CMK (cell line): ENCODE measurements at places on chromosomes 11 and 22.

DNA sequence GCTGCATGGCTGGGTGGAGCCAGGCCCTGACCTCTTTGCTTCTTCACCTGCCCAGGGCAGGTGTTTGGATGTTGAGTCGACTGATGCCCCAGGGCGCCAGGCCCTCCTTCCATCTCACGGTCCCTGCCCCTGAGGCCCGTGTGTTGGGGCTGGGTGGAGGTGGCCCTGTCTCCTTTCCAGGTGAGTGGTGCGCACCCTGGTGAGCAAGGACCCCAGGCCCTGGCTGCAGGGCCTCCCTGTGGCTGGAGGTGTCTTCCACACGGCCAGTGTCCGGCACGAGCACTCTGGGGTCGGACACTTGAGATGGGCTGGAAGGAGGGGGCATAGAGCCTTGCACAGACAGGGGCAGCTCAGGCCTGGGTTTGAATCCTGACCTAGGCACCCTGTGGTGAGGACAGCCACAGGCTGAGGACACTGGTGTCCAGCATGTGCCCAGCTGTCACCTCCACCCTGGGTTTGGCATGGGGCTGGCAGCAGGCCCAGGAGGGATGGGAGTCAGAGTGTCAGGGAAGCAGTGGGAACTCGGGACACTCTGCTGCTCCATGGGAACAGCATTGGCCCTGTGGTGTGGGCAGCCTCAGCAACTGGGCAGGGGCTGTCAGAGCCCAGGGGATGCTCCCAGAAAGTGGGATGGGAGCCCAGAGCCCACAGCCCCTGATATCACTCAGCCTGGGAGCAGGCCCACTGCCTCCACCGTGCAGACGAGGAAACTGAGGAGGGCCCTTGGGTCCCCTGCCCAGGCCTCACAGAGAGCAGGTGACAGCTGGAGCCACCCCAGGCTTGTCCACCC, 37.1 kb upstream of the CCDC188 start:
- no peak for DNase-seq

GRCh38 chr11:126700768-126701519, 299.6 kb downstream of the KIRREL3 start:
- DNase-seq: no peak

- no peak for DNase-seq
Measured at GRCh38 chr11:64314146-64314804, 3.1 kb downstream of the TRMT112 start.

- DNase-seq: no peak
Measured at GRCh38 chr11:23778971-23779370, 717.9 kb upstream of the LUZP2 start.

- no peak for DNase-seq
Measured at GRCh38 chr11:37942081-37942480, 1344.0 kb upstream of the RAG2 start.

GRCh38 chr11:124865902-124866851, 945 bp downstream of the ROBO3 start:
- DNase-seq: no peak

DNA sequence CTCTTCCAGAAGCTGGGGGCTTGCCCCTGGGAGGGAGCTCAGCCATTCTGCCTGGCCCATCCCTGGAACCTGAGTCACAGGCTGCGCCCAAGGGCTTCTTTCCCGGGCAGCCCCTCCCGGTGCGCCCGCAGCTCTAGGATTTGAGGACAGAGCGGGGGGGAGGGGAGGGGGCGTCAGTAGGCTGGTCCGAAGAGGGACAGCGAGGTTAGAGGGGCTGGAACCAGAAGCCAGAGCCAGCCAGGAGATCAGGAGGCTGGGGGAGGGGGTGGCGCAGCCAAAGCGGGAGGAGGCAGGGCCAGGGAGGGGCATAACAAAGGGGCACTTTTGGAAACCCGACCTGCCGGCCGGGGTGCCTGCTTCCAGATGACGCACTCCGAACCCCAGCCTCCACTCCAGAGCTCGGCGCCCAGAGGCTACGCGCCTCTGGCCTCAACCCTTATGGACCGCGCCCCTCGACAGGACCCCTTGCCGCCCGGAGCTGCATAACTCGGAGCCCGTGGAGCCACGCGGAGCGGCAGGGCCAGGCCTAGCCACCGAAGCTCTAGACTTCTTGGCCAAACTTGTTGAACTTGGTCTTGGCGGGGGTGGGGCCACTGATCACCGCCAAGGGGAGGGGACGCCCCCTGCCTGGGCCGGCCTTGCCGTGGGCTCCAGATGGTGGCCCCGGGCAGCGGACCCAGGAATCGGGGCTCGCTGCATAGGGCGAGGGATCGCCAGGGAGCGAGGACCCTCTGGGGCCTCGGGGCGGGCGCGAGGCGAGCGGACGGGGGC, 744 bp downstream of the PACSIN3 start:
- DNase-seq: no peak

GRCh38 chr11:10080138-10080537, 213.9 kb downstream of the SBF2 start:
- DNase-seq: no peak

DNA sequence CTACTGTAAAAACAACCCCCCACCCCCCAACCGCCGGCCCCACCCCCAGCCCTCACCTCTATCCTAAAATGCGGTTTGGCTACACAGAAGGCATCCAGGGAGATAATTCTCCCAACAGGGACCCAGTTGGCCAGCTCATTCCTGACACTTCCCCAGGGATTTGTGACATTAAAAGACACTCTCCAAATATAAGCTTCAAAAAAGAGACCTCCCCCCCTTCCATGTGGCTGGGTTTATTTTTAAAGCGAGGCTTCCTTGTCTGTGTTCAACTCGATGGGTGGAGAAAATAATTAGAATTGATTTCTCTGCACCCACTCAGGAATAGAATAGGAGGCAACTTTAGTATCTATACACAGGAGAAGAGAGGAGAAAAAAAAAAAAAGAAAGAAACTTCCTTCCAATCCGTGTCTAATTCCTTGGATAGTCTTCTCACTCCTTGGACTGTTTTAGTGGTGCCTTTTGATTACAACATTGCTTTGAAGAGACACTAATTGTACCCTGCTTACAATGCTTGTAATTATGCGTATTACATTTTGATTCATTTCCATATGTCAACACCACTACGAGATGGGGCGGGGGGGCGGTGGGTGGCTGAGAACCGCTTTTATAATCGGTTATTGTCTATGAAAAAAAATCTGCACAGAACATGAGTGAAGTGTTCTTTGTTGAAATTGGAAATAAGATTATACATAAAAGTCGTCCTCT, 500.4 kb downstream of the MIAT start:
- no peak for DNase-seq

DNA sequence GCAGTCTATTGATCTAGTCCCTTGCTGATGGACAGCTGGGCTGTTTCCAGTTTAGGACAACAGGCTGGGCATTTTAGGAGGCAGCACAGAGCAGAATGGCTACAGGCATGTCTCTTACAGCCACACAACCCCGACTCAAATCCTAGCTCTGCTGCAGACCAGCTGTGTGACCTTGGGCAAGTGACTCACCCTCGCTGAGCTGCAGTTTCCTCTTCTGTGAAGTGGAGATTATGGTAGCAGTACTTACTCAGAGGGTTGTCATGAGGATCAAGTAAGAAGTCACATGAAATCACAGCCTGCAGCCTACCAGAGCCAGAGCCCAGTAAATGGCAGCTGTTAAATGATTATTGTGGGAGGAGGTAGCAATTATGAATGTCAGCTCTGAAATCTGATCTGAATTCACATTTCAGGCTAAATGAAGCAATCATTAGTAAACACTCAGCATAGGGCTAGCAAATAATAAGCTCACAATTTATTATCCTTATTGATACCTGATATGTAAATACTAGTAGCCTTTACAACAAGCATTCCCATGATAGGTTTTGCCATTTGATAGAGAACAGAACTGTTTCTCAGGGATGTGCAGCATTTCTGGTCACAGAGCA, 58.9 kb downstream of the MYEOV start:
- no peak for DNase-seq

DNA sequence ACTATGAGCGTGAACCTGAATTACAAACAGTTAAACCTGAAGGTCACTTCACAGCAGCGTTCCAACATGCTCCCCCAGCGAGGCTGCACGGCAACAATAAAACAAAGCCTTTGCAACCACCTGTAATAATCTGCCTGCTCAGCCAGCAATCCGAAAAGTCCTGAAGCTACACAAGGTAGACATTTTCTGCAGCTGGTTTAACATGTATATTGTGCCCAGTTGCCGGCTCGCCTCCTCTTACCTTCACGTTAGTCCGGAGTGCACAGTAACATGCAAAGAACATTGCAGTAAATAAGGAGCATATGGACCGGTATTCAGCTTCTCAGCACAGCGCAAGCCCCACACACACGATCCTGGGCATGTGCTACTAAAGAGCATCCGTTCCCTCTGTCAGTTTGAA, 704.3 kb downstream of the DLG2 start:
- no peak for DNase-seq

GRCh38 chr22:49186762-49187161, 640.9 kb downstream of the BRD1 start:
- no peak for DNase-seq

GRCh38 chr11:61873588-61874376, 17.6 kb downstream of the FADS3 start:
- no peak for DNase-seq

GRCh38 chr11:88469561-88470225, 132.2 kb upstream of the CTSC start:
- DNase-seq: no peak

GRCh38 chr11:99260696-99261095, 239.9 kb downstream of the CNTN5 start:
- DNase-seq: no peak

GRCh38 chr11:118901494-118902335, 18.0 kb downstream of the CXCR5 start:
- DNase-seq: no peak

DNA sequence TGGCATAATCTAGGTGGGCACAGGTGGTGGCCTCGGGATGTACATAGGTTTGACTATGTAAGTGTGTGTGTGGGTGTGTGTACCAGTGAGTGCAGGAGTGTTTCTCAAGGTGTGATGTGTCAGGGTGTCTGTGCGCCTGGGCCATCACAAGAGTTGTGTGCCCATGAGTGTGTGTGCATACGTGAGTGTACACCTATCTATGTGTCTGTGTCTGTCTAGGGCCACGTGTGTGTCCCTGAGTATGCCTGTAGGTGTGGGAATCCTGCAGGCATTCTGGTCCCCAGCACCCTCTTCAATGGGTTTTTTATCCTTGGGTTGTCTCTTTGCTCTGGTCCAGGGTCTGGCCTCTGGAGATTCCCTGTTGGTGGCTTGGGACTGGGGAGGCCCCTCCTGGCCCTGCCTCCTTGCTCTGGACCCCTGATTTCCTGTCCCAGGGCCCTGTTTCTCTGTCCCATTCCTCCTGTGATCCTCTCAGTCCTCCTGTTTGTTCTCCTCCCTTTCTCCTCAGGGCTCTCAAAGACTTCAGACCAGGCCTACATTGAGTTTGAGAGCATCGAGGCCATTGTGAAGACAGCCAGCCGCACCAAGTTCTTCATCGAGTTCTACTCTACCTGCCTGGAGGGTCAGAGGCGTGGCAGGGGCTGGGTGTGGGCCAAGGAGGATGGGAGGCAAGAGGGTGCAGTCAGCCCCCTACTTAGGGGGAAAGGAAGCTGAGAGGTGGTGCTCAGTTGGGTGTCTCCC, 9.4 kb downstream of the INPPL1 start:
- DNase-seq: no peak

DNA sequence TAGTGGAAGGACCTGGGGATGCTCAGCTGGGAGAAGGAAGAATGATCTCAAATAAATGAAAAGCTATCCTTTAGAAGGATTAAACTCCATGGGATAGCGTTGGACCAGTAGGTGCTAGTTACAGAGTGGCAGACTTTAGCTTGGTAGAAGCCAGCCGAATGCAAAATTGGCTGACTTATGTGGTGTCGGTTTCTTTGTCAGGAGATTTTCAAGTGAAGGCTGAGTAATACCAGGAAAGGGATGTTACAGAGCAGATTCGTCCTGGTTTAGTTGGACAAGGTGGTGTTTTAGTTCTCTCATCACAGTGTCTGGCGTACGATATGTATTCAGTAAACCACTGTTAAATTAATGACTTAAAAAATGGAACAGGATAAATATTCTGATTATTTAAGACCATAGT, 26.0 kb downstream of the FDX1 start:
- no peak for DNase-seq

GRCh38 chr11:113553235-113553634, 78.0 kb upstream of the DRD2 start:
- DNase-seq: no peak

GRCh38 chr11:130420478-130421198, 7.8 kb downstream of the ADAMTS8 start:
- no peak for DNase-seq

DNA sequence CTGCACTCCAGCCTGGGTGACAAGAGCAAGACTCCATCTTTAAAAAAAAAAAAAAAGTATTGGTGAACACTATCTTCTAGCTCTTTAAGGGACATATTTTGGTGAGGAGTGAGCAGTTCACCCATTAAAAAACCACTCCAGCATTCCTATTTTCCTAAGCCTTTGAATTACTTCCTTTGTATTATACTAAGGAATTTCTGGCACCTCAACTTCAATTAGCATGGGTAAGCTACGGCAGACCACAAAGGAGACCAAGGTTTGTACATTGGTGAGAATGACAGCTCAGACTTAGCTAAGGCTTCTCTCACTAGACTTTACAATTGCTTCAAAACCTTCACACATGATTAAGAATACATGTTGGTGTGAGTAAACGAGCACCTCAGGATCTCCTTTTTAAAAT, 57.0 kb upstream of the BIRC3 start:
- DNase-seq: no peak

GRCh38 chr11:77030834-77031414, 3.3 kb upstream of the B3GNT6 start:
- no peak for DNase-seq

DNA sequence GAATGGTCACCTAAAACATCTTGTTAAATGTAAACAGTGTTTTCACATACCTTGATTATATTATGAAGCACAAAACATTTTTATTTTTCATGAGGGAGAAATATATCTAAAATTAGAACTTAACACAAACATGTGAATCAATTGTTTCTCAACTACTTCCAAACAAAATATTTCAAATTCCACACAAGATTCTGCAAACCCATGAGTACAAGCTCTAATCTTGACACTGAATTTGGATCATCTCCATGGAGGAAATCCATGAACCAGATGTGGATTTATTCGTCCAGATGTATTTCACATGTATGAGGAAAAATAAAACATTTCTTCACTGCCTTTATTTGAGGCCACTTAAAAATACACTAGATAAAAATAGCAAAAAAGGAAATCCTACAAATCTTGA, 184.2 kb downstream of the SBF2 start:
- DNase-seq: no peak

DNA sequence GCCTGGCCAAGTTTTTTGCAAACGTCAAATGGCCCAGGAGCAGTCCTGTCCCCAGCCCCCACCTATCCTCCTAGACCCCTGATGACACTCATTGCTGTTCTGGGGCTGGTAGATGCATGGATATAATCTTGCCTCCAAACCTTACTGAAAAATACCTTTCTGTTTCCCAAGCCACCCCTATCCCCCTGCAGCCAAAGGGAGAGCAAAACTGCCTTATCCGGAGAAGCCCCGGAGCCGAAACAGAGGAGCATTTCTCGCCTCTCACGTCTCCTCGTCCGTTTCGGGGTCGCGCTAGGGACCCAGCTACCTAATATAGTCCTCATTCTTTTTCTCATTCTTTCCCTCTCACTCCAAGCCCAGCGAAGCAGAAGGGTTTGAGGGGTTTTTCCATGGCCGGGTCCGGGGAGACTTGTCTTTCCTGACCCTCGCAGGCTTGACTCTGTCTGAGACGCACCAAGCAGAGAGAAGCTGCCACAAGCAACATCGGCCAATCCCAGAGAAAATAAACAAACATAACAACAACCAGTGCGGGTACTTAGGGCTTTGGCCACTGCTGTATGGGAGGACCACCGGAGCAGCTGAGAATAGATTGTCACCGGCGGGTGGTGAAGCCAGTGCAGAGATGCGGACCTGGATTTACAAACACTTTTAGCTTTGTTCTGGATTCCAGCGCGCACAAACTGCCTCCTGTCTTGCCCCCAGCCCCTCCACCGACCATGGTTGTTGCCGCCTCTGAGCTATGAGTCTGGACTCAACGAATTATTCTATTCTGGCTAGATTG, 1.6 kb downstream of the BSX start:
- DNase-seq: no peak
